IMR-90 (cell line): ENCODE measurements at places on chromosomes 16 and 17. TPM values are rescaled to one million over a fixed set of nuclear protein-coding genes. Genes with fewer than 3 reads are reported as not detected.

GRCh38 chr17:40129498-40129897, 7.7 kb downstream of the MSL1 start:
- DNase-seq, result no peak

DNA sequence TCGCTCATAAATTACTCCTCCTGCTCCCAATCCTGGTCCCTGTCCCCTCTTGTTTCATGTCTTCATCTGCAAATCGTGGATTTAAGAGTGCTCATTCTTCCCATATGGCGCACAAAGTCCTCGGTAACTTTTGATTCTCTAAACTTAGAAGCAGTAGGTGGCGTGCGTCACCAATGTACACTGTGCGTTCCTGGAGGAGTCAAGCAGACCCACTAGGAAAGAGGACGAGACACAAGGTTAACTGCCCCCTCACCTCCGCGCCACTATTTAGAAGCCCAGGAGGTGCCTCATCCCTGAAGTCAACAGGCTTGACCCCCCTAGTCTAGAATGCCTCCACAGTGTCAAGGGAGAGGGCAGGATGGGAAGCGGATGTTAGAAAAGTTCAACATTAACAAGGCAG, 2.9 kb downstream of the SLC13A5 start:
- no peak for DNase-seq

DNA sequence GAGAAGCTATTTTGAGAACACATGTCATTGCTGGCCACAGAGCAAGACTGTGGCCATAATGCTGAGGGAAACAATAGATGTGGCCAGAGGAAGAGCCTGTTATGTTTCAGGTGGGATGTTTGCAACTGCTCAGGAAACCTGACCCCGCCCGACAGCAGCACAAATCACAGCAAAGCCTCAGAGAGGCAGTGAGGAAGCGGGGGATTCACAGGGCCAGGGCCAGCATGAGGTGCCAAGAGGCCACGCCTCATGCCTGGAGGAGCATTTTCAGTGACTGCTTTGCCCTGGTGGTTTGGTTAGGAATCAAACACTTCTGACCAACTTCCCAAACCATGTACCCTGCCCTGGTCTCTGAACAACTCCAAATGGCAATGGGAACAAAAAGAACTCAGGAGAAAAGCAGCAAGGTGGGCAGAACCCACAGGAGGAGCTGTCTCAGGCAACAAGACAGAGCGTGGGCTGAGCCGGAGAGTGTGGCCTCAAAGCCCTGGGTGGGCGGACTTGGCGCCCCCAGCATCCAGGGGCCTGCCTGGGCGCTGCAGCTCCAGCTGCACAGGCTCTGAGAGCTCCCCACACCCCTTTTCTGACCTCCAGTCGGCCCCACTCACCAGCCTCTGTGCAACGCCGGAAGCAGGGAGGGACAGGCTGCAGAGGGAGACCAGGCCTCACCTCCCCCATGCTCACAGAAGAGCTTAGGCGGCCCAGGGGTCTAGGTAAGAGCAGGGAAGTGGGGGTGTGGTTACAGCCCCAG, 20.6 kb downstream of the HIC1 start:
- DNase-seq, result peak; percentile 62

DNA sequence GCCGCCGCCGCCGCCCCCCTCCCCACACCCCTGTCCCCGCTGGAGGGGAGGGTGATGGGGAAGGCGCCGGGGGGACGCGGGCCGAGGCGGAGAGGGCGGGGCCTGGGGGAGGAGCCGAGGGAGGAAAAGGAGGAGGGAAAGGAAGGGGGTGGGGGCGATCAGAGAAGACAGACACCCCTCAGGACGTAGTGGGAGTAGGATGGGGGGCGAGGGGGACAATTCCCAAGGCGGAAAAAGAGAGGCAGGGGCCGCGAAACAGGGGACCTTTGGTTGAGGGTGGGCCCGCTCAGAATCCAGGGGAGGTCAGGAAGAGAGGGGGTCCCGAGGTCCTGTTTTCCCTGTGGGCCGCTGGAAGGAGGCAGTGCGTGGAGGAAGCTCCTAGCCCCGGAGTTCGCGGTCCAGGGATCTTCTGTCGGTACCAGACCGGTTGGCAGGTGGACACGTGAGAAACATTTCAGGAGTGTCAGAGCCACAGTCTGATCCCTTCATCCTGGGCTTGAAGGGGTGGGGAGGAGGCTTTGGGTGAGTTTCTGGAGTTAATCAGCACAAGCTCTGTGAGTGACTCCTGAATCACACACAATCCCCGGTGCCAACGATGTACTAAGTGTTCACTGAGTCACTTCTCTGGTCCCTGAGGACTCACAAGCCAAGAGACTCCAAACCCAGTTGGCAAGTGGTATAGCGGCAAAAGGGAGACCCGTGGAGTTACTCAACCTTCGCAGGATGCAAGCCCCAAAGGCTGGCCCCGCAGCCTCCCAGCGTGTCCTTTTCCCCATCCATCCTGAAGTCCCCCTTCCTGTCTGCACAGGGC, at the start of gene XYLT1:
TSS of gene XYLT1 (minus strand) at position 53 of the 811 bp plus-strand sequence. CDS start 164 bp downstream, outside the sequence.
- DNase-seq, result peak; percentile 94

TCAP gene
- 0.21 and 0.26 TPM in 2 replicates for polyA plus RNA-seq
